ENCODE measurements at places on chromosomes 5 and 9. TPM values are rescaled to one million over a fixed set of nuclear protein-coding genes. Genes with fewer than 3 reads are reported as not detected.

DNA sequence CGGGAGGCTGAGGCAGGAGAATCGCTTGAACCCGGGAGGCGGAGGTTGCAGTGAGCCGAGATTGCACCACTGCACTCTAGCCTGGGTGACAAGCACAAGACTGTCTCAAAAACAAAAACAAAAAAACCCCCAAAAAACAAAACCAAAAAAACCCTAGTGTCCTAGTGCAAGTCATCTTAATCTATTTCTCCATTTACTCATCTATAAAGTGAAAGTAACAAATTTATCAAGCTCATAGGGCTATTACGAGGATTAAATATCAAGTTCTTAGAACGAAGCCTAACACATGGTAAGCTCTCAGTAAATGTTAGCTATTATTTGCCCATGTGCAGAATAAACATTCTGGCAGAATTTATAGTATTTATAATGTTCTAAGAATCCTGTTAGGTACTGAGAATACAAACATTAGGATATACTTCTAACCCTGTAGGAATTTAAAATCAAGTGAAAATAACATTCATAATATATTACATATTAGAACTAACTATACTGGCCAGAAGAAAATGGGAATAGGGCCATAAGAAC, 45.0 kb downstream of the GOLPH3 start:
- no peak for DNase-seq

- DNase-seq: no peak
Observed at GRCh38 chr5:94196953-94197352, 421.5 kb downstream of the KIAA0825 start.

GRCh38 chr5:24904981-24905517, 260.3 kb upstream of the CDH10 start:
- no peak for DNase-seq

- no peak for DNase-seq
Observed at GRCh38 chr5:12330381-12330780, 426.1 kb upstream of the CTNND2 start.

GRCh38 chr9:118521261-118521660, 817.1 kb downstream of the TLR4 start:
- no peak for DNase-seq

DNA sequence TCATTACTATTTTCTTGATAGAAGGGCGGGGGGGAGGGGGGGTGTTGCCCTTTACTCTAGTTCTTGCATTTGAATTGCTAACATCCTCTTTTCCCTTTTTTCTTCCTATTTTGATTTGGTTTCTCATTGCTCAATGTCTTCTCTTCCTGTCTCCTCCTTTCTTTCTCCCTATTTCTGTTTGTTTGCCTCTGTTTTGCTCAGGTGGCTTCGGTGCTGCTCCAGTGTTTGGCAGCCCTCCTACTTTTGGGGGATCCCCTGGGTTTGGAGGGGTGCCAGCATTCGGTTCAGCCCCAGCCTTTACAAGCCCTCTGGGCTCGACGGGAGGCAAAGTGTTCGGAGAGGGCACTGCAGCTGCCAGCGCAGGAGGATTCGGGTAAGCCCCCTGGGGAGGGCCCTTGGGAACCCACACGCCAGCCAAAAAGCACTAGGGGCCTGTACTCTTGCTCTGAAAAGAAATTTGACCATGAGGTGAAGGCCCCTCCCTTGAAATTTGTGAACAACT, 48.3 kb downstream of the FAM78A start:
- DNase-seq: no peak

DNA sequence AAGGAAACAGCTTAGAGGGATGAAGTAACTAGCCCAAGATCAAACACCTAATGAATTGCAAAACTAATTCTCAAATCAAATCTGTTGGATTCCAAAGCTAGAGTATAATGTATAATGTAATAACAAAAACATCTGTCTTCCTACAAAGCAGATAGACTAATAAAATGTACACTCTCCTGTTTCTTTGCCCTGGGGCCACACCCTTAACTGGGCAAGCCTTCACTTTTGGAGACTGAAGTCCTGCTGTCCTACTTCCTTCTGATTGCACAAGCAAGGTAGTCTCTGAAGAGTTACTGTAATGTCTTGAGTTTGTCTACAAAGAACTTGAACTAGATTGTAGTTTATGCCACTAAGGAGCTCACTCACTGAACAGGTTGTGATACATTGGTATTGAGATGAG, 2.5 kb downstream of the TTC1 start:
- no peak for DNase-seq

GRCh38 chr9:132806723-132807421, 71.2 kb downstream of the AK8 start:
- DNase-seq: no peak

GRCh38 chr9:113585555-113585954, 122.0 kb downstream of the RGS3 start:
- no peak for DNase-seq

DNA sequence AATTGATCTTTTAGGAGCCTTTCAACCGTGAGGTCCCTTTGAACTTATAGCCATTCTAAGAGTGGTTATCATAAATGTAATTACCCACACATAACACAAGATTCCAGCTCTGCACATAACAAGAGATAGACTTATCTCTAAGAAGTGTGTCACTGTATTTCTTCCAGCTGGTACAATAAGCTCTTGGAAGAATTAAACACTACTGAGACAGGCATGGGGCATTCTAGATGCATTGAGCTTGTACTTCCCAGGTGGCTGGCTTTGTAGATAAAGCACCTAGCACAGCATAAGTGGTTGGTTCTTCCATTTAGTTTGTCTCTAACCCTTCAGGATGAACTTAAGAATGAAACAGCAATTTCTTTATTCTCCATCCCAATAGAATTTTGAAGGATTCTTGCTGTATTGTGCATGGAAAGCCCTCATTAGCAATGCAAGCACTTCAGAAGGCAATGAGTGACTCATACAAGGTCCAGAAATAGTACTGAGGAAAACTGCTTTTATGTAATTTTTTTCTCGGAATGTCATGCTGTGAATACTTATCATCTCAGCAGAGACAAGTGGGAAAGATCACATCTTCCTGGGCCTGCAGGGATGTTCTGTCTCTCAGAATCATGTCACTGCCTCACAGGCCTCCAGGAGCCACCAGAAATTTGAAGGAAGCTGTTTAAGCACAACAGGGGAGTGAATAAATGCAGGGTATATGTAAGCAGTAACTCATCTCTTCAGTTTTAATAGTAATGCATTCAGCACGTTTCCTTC, 91.1 kb upstream of the CD180 start:
- DNase-seq: no peak

GRCh38 chr5:15799014-15799413, 299.0 kb downstream of the FBXL7 start:
- no peak for DNase-seq

DNA sequence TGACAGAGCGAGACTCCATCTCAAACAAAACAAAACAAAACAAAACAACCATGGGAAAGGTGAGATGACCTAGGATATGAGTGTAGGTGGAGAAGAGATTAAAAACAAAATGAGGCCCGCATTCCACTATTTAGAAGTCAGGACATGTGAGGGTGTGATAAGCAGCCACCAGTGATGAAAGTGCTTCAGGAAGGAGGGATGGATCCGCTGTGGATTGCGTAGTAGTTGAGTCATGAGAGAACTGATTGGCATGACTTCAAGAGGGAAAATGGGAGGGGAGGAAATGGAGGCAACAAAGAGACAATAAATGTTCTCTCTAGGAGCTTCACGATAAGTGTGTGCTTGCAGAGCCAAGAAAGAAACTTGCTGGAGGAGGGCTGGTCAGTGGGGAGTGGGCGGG, 367.6 kb downstream of the ARL15 start:
- no peak for DNase-seq

- no peak for DNase-seq
Observed at GRCh38 chr5:171954721-171955120, 51.7 kb downstream of the FBXW11 start.

GRCh38 chr9:84228130-84228720, 112.3 kb downstream of the SLC28A3 start:
- DNase-seq: no peak

DNA sequence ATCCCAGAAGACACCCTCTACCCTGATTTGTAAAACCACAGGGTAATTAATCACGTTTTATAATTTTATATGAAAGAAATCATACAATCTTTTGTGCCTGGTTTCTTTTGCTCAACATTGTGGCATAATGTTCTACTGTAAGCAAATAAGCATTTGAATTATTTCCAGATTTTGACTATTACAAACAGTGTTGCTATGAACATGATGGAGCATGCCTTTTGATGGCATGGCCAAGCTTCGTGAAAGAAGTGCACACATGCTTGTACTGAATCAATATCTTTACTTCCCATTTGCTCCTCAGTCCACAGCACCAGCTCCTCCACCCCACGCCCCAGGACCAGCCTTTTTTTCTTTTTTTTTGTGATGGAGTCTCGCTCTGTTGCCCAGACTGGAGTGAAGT, 29.9 kb downstream of the ACSL6 start:
- no peak for DNase-seq

- no peak for DNase-seq
Observed at GRCh38 chr9:133669182-133669801, 33.1 kb downstream of the DBH start.

DNA sequence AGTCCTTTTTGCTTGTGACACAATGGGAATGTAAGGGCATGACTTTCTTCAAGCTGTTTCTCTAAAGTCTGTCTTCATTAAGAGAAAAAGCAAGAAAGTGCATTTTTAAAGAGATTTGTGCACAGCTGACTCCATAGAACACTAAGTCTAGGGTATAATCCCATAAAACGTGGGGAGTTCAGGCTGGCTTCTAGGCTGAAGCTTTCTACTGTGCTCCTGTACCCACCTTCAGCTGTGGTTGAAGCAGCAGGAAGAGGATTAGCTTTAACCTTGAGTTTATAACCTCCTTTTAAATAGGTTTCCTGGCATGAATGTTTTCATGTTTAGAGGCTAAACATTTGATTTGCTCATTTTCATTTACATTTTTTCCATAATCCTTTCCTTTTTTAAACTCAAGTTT, 126.4 kb downstream of the HACD4 start:
- no peak for DNase-seq

- DNase-seq: no peak
Observed at GRCh38 chr5:850511-851006, at the start of gene ZDHHC11. Gene ZDHHC11, minus strand, starts transcription at chr5:850986. Its CDS starts 384 bp downstream, at chr5:850602.

- DNase-seq: no peak
Observed at GRCh38 chr9:108088916-108089315, 599.3 kb upstream of the KLF4 start.

DNA sequence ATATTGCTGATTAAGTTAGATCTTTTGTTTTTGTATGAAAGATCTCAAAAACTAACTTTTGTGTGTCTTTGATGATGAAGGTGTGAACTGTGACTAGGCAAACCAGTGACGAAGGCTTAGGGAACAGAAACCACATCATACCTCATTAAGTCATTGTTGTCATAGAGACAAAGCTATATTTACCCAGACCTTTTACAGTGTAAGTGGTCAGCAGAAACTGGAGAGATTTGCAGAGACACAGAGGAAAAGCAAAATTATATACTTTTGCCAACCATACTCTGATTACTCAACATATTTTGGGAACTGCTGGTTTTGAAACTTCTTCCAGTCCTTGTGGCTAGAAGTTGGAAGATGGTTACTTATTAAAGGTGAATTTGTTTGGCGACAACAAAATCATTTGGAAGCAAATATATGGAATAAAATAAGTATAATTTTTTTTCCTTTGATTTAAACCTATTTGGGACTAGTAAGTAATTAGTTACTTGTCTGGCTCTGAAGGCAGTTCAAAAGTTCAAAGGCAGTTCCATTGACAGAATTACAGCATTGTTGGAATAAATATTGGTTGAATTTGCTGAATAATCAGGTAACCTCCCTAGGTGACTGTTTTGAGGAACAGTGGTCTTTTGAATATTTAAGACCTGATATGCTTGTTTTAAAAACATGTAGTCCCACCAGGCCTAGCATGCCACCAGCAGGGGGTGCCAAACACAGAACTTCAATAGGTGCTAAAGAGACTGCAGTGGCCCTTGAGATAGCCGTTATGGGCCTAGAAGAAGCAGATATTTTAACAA, 103.8 kb downstream of the RPS23 start:
- no peak for DNase-seq

GRCh38 chr5:132526974-132527564, 16.3 kb downstream of the IL5 start:
- no peak for DNase-seq

- DNase-seq: no peak
Observed at GRCh38 chr9:78407636-78408312, 110.8 kb downstream of the PSAT1 start.

GRCh38 chr9:126452106-126452505, 125.5 kb downstream of the MVB12B start:
- no peak for DNase-seq

- no peak for DNase-seq
Observed at GRCh38 chr5:107134931-107135330, 535.8 kb downstream of the EFNA5 start.

DNA sequence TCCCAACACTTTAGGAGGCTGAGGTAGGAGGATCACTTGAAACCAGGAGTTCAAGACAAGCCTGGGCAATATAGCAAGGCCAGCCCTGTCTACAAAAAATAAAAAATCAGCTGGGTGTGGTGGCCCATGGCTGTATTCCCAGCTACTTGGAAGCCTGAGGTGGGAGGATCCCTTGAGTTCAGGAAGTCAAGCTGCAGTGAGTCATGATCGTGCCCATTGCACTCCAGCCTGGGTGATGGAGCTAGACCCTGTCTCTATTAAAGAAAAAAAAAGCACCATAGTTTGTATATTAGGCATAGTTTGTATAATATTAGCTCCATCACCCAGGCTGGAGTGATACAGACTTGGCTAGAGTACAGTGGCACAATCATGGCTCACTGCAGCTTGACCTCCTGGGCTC, 9.6 kb upstream of the NME5 start:
- no peak for DNase-seq

GRCh38 chr5:128084228-128085167, 932 bp downstream of the SLC12A2 start:
- no peak for DNase-seq

DNA sequence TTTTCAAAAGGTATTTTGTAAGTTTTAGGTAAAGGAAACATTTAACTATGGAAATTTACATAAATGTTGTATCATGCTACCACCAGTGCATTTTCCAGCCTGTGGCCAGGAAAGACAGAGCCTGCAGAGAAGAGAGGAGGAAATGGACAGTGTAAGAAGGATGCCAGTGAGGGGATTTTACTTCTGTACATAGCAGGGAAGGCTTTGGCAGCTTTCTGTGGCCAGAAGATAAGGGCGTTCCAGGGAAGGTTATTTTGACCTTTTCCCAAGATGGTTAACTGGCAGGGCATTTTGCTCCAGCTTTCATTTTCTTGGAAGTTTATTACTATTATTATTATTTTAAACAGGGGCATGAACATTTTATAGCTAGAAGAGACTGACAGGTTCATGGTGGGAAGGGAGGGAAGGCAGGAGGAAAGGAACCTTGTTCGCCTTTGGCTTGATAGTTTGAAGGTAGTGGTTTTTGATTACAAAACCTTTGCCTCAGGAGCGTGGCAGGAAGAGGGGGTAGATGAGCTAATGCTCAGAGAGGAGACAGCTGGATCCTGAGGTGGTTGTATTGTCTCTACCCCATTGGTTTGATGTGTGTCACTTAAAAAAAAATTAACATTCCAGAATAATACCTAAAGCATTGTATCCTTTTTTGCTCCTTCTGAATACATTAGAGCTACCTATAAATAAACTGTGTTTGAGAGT, 4.1 kb downstream of the ISOC1 start:
- DNase-seq: no peak

Gene IRX2
- 24.8 TPM for polyA plus RNA-seq

Gene FAT2
- 5.7 TPM for polyA plus RNA-seq

Gene SIGMAR1
- 50.3 TPM for polyA plus RNA-seq

Gene CYLC2
- polyA plus RNA-seq: not detected

Gene PPWD1
- 66.0 TPM for polyA plus RNA-seq

Gene GRIA1
- polyA plus RNA-seq: 5.8 TPM

Measured in left renal cortex interstitium (tissue), 4 donors.